ENCODE measurements at places on chromosomes 11 and 22. TPM values are rescaled to one million over a fixed set of nuclear protein-coding genes. Genes with fewer than 3 reads are reported as not detected.

Gene DDX25
- not detected for total RNA-seq

Gene PLEKHA7
- total RNA-seq: 6.4 TPM

- peak; percentile 64 for DNase-seq
Measured at GRCh38 chr22:31556627-31557203, 60.4 kb downstream of the SFI1 start.

GRCh38 chr11:27061461-27061821, 20.8 kb downstream of the BBOX1 start:
- no peak for DNase-seq

Gene RBMXL2
- not detected for total RNA-seq

GRCh38 chr11:33182246-33182878, 21.1 kb upstream of the CSTF3 start:
- DNase-seq: no peak

Gene EHF
- 0.17 TPM for total RNA-seq

GRCh38 chr11:78732246-78732645, 157.6 kb upstream of the NARS2 start:
- DNase-seq: no peak

GRCh38 chr22:22926370-22927195, 39.0 kb downstream of the IGLL5 start:
- no peak for DNase-seq

GRCh38 chr22:34281738-34282137, 361.5 kb upstream of the LARGE1 start:
- DNase-seq: no peak

Gene MS4A6E
- total RNA-seq: not detected

DNA sequence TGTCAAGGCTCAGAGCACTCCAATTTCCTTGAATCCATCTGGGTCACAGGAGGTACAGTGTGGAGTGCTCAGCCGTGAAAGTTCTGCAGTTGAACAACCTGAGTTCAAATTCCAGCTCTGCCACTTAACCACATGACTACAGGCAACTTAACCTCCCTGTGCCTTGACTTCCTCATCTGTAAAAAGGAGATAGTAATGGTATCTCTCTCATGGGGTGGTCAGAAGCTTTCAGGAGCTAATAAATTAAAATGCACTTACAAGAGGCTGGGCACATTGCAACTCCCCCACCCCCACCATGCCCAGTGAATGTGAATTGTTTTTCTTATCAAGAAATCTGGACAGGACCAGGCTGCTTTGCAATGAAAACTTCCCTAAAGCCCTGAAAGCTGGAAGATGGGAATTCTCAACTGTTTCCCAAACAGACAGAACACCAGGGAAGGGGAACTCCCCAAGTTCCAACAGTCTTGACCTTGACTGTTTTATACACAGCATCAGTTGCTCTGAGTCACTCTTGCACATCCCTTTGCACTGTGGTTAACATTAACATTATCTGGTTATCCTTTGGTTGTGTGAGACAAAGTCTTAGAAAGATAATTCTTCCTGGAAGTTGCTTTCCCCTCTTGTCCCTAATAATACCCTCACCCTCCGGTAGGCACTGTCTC, 137.0 kb downstream of the SLC1A2 start:
- DNase-seq: no peak

DNA sequence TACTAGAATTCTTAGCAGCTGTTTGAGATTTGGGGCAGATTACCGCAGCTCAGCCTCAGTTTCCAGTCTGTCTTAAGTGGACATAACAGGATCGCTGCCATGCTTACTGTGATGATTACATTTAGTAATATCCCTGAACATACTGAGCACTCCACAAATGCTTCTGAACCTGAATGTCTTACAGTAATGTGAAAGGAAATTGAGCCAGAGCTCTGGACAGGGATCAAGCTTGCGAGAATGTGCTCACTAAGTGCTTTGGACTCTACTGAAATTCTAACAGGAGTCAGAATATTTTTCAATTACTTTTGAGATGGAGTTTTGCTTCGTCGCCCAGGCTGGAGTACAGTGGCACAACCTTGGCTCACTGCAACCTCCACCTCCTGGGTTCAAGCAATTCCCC, 118.6 kb upstream of the RASSF10 start:
- no peak for DNase-seq

Data from dermis blood vessel endothelial cell (primary cell).